ENCODE measurements at places on chromosomes 1 and 21.

- DNase-seq = no peak
Measured at GRCh38 chr1:183871142-183871541, 66.2 kb downstream of the RGL1 start.

GRCh38 chr1:86537928-86538695 is 8.8 kb upstream of the CLCA4 start:
- no peak for DNase-seq

DNA sequence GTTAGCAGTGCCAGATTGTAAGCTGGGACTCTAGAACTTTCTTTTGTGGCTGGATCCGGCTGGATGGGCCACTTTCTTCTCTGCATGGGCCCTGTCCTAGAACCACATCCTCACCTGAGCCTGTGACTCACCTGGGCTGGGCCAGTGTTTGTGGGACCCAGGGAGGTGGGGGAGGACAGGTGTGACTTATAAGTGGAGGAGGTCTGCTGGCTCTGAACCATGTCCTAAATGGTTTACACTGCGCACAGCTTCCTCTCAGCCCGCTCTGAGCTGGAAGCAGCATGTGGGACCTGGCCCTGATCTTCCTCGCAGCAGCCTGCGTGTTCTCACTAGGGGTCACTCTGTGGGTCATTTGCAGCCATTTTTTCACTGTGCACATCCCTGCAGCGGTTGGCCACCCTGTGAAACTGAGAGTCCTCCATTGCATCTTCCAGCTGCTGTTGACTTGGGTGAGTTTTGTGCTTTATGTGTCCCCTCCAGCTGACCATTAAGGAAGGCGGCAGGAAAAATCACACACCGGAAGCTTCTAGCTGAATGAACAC is at the start of gene AADACL3:
Gene AADACL3 (plus strand): TSS at position 215 of the 542 bp plus-strand sequence. CDS start 67 bp downstream, at position 282.
- DNase-seq = no peak

DNA sequence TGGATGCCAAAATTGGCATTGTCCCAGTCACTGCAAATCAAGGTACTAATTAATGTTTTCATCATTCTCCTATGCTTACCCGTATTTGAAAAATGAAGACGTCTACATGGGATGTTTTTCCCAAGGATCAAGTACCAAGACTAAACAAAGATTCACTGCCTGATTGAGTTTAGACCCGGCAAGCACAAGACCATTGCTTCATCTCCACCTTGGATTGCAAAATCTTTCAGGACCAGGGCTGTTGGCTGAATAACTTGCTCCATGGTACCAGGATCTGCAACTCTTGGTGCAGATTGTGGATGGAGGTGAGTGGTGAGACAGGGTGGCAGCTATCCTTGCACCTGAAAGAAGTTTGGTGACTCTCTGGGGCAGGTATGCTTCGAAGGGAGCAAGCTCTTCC is 122.5 kb upstream of the ETS2 start:
- no peak for DNase-seq

GRCh38 chr1:224262373-224263054 is 67.5 kb downstream of the NVL start:
- no peak for DNase-seq

DNA sequence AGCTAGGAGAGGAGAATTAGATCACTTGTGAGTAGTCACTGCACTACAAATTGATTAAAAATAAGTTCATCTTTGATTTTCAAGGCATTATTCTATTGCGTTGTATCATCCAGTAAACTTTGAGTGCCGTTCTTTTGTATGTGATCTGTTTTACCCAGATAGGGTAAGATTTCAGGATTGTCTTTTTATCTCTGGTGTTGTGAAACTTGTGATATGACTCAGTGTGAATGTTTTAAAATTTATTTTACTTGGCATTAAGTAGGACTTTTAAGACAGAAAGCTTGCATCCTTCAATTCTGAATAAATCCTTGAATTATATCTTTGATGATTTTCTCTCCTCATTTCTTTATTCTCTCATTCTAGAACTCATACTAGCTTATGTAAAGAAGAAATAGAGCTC is 93.3 kb upstream of the ADAMTS5 start:
- DNase-seq = no peak

- DNase-seq = no peak
Measured at GRCh38 chr1:32142446-32143301, 34.8 kb downstream of the KPNA6 start.

- DNase-seq = no peak
Measured at GRCh38 chr1:220043646-220044045, 2.7 kb downstream of the EPRS1 start.

- DNase-seq = no peak
Measured at GRCh38 chr1:52707927-52708655, 9.9 kb upstream of the COA7 start.

GRCh38 chr1:198186916-198187580 is 30.2 kb downstream of the NEK7 start:
- DNase-seq = no peak

DNA sequence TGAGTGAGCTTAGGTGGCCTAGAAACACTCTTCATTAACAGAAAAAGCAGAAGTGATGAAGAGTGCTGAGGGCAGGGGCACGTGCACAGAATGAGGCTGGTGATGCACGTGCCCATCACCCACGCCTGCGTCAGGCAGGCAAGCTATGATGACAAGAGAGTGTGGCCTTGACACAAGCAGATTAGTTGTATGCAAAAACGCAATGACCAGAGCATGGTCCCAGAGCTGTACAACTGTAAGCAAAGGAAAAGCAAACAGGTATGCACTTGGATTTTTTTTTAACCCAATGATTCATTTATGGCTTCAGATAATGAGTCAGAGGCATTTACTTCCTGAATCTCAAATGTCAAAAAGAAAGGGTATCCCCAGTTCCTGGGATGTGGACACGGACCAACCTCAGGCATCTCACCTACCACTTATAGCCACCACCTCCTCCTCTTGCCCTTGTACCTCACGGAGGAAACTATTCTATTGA is 9.1 kb upstream of the TMEM61 start:
- DNase-seq = no peak

- DNase-seq = no peak
Measured at GRCh38 chr1:157311730-157312081, 173.5 kb upstream of the ETV3 start.

DNA sequence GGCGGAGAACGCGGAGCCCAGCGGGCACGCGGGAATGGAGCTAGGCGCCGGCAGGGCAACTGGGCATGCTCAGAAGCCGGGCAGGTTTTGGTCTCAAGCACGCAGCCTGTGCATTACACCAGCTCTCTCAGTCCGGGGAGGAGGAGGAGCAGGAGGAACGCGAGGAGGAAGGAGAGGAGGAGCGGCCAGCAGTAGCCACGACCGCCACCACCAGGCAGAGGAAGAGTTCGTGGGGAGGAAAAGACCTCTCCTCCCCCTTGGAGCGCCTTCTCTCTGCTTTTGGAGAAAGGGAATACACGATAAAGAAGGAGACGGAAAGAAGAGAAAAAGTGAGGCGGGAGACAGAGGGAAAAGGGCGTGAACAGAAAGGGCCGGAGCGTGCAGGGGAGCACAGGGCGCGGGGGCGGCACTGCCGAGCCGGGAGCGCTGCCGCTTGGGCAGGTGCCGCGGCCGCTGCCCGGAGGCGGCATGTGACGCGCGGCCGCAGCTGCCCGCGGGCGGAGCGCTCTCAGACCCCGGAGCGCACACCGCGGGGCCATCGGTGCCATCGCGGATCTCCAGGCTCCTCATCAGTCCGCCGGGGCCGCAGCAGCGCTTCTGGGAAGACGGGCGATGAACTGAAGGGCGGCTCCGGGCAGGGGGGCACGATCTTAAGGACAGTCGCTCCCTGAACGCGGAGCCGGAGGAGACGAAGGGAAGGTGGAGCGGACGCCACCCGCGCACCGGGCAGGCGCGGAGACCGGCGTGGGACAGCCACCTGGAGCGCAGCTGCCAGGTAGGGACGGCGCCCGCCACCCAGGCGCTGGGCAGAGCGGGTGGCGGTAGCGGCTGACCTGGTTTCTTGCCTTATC is at the start of gene CHRM3:
Gene CHRM3 (plus strand): TSS at position 116 of the 851 bp plus-strand sequence. CDS start 520,884 bp downstream, outside the sequence.
- no peak for DNase-seq

DNA sequence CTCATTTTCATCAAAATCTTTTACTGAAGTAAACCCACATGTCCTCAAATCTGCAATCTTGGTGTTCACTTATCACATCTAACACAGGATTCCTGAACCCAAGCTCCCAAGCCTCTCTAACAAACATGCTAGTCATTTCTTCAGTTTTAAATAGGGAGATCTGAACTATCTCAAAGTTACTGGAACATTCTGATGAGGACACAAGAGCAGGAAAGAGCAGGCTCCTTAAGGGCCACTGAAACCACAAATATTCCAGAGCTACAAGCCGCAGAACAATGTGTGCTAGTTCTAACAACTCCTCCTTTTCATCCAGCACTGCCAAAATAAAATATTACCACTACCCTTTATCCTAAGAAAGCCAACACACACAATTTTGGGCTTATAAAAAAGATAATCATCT is 38.9 kb downstream of the WARS2 start:
- DNase-seq = no peak

GRCh38 chr1:109850194-109850593 is 60.5 kb upstream of the CSF1 start:
- no peak for DNase-seq

DNA sequence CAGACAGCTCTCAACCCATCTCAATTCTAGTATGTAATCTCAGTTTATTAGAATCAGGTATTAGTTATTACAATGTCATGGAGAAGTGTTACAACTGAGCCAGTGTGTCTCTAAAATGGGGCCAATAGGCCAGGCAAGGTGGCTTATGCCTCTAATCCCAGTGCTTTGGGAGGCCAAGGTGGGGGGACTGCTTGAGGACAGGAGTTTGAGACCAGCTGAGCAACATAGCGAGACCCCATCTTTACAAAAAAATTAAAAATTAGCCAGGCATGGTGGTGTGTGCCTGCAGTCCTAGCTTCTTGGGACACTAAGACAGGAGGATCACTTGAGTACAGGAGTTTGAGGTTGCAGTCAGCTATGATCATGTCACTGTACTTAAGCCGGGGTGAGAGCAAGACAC is 104.9 kb downstream of the BCAR3 start:
- no peak for DNase-seq

DNA sequence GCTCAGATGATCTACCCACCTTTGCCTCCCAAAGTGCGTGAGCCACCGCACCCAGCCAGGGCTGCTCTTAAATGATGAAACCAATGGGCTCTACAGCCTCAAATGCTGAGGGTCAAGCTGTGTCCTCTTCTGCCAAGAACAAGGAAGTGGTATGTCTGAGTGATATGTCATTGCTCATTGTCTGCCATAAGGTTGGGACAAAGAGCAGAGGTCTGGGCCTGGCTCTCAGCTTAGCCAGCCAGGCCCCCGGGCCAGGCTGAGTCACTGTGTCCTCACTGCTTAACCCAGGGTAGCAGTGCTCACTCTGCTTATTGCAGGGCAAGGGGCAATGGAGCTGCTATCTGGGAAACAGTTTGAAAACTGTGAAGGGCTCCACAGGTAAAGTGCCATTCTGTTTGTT is 8.3 kb upstream of the ETS2 start:
- no peak for DNase-seq

- DNase-seq = no peak
Measured at GRCh38 chr1:29865051-29865450, 628.7 kb downstream of the PTPRU start.
